H9 (cell line): ENCODE measurements at places on chromosomes 4 and X. TPM values are rescaled to one million over a fixed set of nuclear protein-coding genes. Genes with fewer than 3 reads are reported as not detected.

SLITRK4 gene
- 1.5 and 2.1 TPM in 2 replicates for total RNA-seq

PPP4R3C gene
- not detected in 2 replicates for total RNA-seq

CDS1 gene
- total RNA-seq = 7.5 TPM in 2 replicates

PLP1 gene
- total RNA-seq = 86.3 and 88.3 TPM in 2 replicates

ZFYVE28 gene
- 0.98 and 1.2 TPM in 2 replicates for total RNA-seq

TCP11X2 gene
- 0.24 TPM in 1 of 2 replicates, not detected in the other for total RNA-seq

ADRA2C gene
- 7.2 and 8.6 TPM in 2 replicates for total RNA-seq

GPC4 gene
- total RNA-seq = 416 and 418 TPM in 2 replicates

ALB gene
- 0.29 TPM in 1 of 2 replicates, not detected in the other for total RNA-seq
